Left lobe of liver (tissue), 2 donors: ENCODE measurements at places on chromosomes 5 and 9.

- no peak for DNase-seq
These were observed 58.3 kb downstream of the RANBP6 start for GRCh38 chr9:5957166-5957565.

GRCh38 chr5:73151766-73152410 lies 21.1 kb upstream of the TMEM174 start:
- no peak for DNase-seq

DNA sequence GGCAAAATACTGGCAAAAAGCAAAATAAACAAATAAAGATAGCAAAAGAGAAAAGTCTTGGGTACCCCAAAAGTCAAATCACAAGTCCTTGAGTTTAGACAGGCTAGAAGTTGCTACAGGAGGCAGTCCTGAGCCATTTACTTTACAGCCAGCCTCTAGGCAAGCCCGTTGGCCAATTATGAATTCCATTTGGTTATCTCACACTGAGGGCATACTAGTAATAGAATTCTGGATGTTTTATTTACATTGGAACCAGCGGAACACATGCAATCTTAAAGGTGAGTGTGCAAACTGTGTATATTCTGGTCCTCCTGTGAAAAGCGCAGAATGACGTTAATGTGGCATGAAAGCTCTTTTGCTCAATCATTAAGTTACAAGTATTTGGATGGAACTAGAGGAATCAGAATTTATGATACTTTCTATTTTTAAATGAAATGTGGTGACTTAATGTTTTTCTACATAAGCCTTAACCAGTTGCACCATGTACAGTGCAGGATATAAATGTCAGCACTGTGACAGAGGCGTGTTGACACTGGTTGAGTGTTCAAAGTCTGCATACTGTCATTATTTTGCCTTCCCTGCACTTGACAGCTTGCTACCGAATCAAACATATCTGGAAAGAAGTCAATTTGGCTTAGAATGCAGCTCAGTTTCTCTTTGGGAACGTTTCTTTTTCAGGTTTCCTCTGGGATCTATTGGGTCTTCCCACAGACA lies 7.9 kb downstream of the GDNF start:
- no peak for DNase-seq

- no peak for DNase-seq
These were observed 37.9 kb upstream of the HTR1A start for GRCh38 chr5:64000096-64000495.

DNA sequence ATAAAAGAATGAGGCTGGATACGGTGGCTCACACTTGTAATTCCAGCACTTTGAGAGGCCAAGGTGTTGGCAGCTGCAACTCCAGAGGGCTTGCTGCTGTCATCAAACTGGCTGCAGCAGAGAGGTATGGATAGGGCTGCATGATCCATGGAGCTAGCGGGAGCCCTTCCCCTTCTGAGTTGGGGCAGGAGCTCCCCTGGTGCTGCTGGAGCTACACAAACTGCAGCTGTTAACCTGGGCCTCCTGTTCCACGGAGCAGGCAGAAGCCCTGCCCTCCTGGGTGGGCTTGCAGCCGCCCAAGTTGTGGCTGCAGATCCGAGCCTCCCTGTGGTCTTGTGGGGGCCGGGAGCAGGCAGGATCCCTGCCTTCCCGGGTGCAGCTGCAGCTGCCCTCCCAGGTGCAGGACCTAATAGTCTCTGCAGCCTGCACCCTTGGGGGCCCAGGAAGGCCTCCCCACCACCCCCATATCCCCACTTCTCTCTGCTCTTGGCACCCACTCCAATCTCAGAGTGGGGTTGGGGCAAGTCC lies 15.8 kb downstream of the CDC25C start:
- no peak for DNase-seq

GRCh38 chr5:175742290-175742994 lies 84.6 kb downstream of the HRH2 start:
- peak; percentile 16 for DNase-seq

DNA sequence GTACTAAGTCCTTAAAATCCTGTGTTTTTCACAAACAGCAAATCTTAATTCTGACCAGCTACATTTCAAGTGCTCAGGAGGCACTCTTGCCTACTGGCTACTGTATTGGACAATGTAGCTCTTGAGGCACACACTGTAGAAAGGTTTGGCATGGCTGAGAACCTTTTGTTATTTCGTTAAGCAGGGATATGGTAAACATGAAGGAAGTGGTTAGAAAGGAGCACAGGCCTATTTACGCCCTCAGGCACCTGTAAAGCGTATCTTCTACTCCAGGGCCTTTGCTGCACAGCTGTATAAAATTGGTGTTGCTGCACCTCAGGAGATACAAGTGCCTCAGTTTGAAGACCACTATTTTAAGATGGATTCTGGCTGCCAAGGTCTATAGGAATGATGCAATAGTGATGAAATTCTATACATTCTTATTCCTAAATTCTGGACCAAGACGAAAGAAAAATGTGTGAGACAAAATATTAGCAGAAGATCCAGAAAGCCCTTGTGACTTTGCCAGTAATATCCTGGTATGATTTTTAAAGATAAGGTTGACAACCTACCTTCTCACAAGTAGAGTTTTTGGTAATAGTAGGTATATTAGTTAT lies 9.3 kb upstream of the OTULIN start:
- no peak for DNase-seq

DNA sequence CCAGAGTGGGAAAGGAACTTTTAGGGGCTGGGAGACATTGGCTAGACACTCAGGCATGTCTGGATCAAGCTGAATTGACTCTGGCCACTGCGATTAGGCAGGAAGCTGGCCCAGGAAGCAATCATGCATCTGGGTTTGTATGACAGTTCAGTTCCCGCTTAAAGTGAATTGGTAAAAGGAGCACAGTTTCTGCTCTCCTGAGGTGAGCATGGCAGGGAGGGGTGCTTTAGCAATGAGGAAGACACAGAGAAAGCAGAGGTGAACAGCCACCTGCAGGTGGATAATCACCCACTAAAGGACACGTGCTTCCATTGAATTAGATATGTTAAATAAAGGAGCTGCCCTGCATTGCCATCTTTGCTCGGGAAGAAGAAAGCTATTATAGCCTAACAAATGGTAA lies 248.1 kb upstream of the MAP3K1 start:
- no peak for DNase-seq

- DNase-seq: peak; percentile 65
These were observed 1.3 kb upstream of the RNU6ATAC start for GRCh38 chr9:134165357-134166315.

- DNase-seq: no peak
These were observed 221.5 kb upstream of the FAM174A start for GRCh38 chr5:100313657-100314056.

GRCh38 chr9:20200581-20200980 lies 411.7 kb upstream of the SLC24A2 start:
- no peak for DNase-seq

DNA sequence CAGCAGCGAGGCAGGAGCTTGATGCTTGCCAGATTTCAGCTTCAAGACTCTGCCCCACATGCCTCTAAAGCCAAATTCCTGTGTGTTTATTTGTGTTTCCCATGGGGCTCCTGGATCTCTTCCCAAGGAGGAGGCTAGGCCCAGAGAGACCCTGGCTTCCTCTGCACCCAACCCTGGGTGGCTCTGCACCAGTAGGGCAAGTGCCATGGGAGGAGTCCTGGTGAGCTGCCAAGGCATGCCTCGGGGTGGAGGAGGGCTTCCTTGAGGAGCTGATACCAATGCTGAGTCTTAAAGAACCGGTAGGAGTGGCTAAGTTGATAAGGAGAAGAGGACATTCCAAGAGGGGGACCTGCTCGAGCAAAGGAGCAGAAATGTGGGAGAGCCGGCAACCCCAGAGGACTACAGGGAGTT lies 6.8 kb upstream of the TIFAB start:
- DNase-seq: no peak

DNA sequence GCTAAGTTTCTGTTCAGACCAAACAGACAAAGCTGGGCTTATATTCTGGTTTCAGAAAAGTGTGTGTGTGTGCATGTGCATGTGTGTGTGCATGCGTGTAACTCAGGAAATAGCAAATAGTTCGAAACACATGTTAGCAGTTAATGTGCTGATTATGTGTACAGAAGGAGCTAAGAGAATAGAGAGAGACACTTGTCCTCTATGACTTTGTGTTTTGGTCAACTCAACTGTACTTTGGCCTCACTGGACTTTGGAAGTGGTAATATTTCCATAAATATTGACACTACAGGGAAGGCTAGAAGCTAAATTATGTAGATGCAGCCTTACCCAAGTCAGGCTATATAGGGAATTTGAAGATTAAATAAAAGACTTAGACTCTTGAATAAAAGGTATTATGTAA lies 155.5 kb downstream of the RAB3C start:
- no peak for DNase-seq

DNA sequence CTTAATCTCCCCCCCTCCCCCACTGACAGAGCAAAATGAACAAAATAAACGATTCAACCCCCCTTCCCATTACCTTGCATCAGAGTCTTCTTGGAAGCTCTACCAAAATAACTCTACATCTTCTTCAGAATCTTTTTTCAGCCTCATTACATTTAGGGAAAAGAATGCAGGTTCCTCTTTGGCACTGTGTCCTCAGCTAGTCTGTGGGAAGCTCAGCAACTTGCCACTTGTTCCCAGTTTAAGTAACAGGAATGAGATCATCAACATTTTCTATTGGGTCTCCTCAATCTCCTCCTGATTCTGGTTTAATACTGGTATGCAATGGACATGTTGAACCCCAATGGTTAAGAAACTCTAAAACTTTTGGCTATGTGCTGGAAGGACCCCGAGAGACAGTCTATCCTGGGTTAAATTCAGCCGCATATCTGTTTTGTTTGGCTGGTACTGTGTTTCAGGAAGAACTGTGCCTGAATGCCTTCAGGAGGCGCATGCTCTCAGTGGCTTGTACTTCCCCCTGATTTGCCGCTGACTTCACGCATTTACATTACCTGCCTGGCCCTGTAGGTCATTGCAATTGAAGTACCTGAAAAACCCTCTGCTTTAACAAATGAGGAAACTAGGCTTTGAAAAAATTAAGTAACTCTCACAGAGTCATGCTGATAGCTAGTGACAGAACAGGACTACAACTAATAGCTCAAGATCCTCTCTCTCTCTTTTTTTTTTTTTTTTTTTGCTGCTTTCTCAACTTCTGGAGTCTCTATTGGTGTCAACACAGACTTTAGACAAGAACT lies 78.1 kb upstream of the HMHB1 start:
- DNase-seq: no peak

DNA sequence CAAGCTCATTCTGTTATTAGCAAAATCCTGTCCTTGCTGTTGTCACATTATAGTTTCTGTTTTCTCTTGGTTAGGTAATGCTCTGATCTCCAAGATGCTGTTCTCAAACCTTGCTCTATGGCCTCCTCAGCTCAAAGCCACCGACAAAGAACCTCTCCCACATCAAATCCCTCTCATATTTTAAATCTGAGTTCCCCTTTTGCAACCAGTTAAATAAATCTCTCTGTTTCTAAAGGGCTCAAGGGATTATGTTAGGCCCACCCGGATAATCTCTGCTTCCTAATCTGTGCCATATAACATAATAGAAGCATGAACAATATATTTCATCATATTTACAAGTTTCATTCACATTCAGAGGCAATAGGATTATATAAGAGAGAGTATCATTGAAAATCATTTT lies 286.0 kb downstream of the CYLC2 start:
- DNase-seq: no peak

GRCh38 chr5:142542906-142543305 lies 143.0 kb downstream of the FGF1 start:
- no peak for DNase-seq

DNA sequence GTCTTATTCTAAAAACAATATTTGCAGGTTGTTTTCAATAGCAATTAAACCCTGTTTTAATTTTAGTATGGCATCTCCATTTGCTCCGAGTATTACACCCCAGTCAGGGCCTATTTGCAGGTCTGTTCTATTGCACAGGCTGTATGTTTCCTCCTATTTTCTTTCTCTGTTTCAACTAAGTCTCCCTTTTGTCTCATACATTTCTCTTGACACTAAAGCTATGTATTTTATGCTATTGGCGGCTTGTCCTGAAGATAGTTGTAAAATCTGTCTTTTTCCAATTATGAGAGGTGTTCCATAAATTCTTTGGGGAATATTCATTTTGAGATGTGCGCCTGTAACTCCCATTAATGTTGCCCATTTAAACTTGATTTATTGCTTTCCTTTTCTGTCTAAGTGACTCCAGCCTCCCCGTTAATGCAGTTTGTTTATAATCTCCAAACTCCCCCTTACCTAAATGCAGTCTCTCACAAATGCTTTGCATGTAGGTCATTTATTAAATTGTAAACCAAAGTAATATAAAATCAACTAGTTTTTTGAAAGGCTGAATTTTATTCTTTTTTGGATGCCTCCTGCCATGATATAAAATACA lies 262.4 kb downstream of the CDH12 start:
- DNase-seq: no peak

- DNase-seq: no peak
These were observed 614.7 kb upstream of the ST8SIA4 start for GRCh38 chr5:101517795-101518194.

GRCh38 chr5:56986626-56986947 lies 34.7 kb upstream of the MIER3 start:
- DNase-seq: no peak

DNA sequence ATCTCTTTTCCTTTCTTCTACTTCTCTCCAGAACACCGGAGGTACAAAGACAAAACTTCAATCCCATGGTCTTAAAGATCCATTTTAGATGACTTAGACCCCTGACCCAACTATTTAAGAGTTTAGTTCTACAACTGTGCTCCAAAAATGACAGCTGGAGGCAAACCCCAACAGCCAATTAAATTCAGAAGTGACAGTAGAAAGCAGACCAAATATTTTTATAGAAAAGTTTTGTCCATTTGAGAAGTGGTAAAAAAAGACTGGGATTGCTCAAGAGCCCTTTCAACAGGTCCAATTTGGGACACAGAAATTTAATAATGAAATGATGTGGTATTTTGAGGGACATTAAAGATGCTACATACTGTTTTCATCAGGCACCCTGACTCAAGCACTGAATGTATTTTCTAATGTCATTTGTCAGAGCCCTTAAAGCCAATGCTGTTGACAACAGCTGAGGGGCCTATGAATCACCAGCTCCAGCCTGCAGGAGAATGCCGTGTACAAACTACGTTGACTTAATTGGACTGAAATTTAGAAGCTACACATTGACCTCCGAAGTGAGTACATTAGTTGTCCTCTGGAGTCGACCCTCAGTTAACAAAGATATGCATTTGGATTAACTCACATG lies 147.5 kb upstream of the PIK3R1 start:
- DNase-seq: no peak
